ENCODE measurements at places on chromosomes 2 and 18.

DNA sequence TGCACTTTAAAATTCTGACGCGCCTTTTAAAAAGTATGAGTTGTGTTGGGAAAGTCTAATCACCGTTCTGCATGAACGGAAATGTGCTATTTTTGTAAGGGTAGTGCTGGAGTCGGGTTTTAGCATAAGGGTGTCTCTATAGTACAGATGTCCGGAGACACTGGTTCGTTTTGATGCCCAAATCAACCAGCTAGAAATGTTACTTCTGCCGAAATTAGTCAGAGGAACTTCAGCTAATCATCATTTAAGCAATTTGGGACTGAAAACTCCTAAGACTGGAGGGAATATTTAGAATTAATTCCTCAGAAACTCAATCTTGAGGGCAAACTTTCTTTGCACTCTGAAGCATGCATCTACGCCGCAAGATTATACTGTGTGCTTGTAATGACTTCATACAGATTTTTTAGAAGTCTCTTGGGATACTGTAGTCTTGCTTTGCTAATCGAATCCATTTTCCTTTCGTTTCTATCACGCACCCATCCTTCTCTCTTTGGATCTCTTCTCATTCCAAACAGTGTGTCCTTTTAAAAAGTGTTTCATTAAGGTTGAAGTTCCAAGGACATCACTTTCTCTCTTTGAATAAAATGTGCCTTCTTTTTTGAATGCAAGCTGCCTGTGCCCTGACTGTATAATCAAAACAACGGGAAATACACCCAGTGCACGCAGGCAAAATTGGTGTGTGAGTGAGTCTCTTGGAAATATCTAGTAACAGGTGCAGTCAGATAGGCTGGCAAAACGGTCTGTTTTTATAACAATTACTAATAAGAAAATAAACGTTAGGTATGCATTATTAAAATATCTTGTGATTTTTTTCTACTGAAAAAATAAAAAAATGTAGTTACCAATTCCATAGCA, 270.9 kb upstream of the TCF4 start:
- H3K4me1 ChIP-seq: no peaks in the 10 kb centered on the region
- H3K27ac ChIP-seq: no peak overlapping the region
- no peak for DNase-seq
- H3K36me3 ChIP-seq: no peaks in the 10 kb centered on the region
- H3K4me3 ChIP-seq: no peak overlapping the region

DNA sequence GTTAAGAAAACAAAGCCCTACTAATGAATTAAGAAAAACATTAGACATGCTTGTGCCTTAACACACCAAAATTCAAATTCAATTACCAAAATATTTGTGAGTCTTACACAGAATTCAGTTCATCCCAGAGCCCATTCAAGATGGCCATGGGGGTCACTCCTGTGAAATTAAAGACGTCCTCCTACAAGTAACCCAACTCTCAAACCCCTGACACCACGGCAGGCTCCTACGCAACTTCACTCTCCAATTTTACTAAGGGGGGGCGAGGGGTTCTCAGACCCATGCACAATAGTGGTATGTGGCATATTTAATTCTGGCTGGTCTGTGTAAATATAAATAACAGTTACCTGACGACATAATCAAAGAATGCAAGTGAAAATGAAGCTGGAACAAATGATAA, 5.0 kb downstream of the ZNF516 start:
- peak overlapping the region; percentile 80 for H3K4me3 ChIP-seq
- DNase-seq: no peak
- peaks cover 51% of the 10 kb centered on the region for H3K4me1 ChIP-seq
- peaks cover 8% of the 10 kb centered on the region for H3K27me3 ChIP-seq

- H3K27ac ChIP-seq: no peak overlapping the region
- no peaks in the 10 kb centered on the region for H3K27me3 ChIP-seq
- H3K4me1 ChIP-seq: peaks cover 42% of the 10 kb centered on the region
- no peak overlapping the region for H3K4me3 ChIP-seq
- H3K36me3 ChIP-seq: no peaks in the 10 kb centered on the region
- DNase-seq: no peak
These were observed 34.1 kb upstream of the LCLAT1 start for GRCh38 chr2:30412684-30413570.

- H3K27ac ChIP-seq: no peak overlapping the region
- H3K27me3 ChIP-seq: no peaks in the 10 kb centered on the region
- no peaks in the 10 kb centered on the region for H3K36me3 ChIP-seq
- H3K4me1 ChIP-seq: no peaks in the 10 kb centered on the region
These were observed 711.9 kb upstream of the ID2 start for GRCh38 chr2:7969756-7970515.

DNA sequence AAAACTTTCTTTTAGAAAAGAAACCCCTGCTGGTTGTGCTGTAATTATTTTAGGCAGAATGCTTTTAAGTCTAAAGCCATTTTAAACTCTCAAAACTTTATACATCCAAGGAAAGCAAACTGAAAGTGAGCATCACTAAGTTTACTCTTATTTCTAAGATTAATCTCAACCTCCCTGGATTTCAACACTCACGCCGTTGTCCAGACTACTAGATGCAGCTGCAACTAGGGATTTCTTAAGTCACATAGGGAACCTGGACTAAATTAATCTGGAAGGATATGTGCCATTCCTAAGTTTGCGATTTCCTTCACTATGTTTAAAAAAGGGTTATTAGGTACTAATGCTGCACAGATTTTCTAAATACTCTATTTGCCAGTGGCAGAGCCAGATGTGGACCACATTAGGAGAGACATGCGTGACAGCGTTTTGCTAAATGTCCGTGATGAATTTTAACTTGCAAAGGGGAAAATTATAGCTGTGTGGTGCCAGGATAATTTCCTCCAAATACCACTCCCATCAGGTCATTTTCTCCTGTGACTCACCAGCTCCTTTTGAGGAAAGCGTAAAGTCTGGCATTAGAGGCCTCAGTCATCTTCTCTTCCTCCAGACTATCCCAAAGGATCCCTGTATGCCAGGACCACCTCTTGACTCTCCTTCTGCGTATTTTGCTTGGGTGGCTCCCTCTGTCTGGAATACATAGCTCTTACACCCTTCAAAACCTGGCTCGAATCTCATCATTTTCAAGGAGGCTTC, 143.7 kb downstream of the ATL2 start:
- no peaks in the 10 kb centered on the region for H3K36me3 ChIP-seq
- H3K4me1 ChIP-seq: no peaks in the 10 kb centered on the region
- H3K27ac ChIP-seq: no peak overlapping the region
- no peak for DNase-seq
- H3K4me3 ChIP-seq: no peak overlapping the region

All from activated naive CD8-positive, alpha-beta T cell treated with anti-CD3 and anti-CD28 coated beads, Interleukin-2, amount 50 U/mL, for 24 hours (primary cell).